Effector memory CD8-positive, alpha-beta T cell (primary cell): ENCODE measurements at places on chromosomes 5 and 9.

- DNase-seq: no peak
Observed at GRCh38 chr9:116617389-116617788, 69.7 kb upstream of the TRIM32 start.

DNA sequence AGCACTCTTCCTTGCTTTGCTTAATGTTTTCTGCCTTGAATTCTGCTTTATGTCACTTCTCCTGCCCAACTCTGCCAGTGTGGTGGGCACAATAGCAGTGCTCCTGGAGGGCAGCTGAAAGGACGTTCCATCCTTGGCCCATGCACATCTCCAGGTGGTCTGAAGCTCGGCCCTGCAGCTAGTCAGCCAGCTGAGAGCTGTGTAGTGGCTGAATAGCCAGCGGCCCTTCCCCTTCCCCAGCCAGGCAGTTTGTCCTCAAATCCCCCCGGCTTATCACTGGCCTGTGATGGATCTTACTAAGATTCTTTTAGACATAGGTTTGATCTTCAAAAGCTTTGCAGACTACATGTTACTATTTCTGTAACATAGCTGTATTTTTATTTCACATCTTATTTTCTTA is 42.7 kb upstream of the ANGPTL2 start:
- no peak for DNase-seq

DNA sequence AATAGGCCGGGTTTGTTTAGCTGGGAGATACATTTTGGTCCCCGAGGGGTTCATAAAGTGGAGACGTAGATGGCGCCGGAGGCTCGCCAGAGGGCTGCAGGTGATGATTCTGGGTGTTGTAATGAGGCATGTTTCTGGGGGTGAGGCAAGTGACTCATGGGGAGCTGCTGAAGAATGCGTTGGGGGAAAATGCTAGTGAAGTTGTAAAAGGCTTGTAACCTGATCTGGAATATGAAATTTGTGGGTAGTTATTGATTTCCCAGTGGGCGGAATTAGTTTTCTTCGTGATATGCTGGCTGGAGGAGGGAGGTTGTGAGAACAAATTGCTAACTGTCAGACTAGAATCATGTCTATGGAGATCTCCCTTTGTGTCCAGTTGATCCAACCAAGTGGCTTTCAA is 158.3 kb downstream of the DOCK2 start:
- no peak for DNase-seq

- DNase-seq: no peak
Observed at GRCh38 chr5:1116977-1117376, 5.1 kb upstream of the SLC12A7 start.

DNA sequence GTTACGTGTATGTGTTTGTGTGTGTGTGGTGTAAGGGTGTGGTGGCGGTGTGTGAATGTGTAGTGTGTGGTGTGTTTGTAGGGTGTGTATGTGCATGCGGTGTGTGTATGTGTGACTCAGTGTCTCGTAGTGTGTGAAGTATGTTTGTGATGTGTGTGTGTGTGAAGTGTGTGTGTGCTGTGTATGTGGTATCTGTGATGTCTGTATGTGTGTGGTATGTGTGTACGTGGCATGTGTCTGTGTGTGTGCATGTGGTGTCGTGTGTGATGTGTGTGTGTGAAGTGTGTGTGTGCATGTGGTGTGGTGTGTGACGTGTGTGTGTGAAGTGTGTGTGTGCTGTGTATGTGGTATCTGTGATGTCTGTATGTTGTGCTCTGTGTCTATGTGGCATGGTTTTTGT is 339.4 kb downstream of the MTRR start:
- no peak for DNase-seq

DNA sequence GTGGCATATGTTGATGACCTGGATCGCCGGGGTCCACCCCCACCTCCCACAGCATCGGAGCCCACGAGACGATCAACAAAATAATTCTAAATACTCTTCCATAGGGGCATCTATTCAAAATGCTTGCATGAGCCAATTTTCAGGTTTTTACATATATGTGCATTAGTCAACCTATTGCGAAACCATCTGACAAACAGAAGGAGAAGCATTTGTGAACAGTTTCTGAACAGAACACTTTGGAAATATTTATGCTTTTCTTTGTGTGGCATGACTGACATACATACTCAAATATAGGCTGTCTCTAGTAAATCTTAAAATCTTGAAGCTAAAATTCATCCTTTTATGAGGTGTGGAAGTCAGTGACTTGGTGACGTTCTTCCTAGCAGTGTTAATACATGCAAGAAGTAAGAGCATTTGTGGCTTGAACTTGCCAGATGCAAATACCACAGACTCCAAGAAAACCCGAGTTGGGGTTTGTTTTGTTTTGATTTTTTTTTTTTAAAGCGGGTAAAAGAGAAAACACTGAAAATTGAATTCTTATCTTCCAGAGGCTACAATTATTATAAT is 5.3 kb downstream of the GPR151 start:
- DNase-seq: no peak

GRCh38 chr5:5271786-5272321 is 131.7 kb downstream of the ADAMTS16 start:
- DNase-seq: no peak

GRCh38 chr5:119358530-119358900 is 2.7 kb downstream of the TNFAIP8 start:
- no peak for DNase-seq
